Right renal pelvis (tissue), 4 donors: ENCODE measurements at places on chromosomes 6 and 20. TPM values are rescaled to one million over a fixed set of nuclear protein-coding genes. Genes with fewer than 3 reads are reported as not detected.
A peak's percentile ranks its signal among the peaks of the same experiment; 100 is the strongest.

DNA sequence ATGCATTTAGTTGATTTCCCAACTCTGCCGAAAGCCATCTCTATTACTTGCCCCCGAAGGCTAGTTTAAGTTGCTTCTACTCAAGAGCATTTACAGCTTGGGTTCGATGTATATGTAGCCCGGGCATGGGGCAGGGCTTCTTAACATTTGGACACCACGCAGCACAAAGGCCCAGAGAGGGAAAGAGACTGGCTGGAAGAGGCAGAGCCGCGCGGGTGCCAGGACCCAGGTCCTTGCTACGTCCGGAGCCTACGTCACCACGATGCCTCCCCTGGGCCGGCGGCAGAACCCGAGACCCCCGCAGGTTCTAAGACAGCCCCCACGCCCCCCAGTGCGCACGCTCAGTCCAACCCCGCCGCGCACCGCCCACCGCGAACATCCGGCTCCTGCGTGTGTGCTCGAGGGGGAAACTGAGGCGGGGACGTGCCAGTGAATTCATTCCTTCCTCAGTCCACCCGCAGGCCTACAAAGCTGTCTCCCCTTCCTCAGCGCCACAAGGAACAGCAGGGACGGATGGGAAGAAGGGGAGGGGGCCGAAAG, 367 bp upstream of the PCIF1 start:
- DNase-seq = no peak

DNA sequence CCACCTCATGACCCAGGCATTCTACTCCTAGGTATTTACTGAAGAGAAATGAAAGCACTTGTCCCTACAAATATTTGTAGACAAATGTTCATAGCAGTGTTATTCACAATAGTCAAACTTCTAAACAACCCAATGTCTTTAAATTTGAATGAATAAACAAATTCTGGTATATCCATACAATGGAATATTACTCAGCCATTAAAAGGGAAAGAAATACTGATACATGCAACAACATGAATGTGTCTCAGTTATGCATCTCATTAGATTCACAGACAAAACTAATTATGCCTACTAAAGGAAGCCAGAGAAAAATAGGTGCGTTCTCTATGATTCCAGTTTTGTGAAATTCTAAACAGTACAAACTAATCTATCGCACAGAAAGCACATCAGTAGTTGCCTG, 30.7 kb downstream of the MDFI start:
- no peak for DNase-seq

DNA sequence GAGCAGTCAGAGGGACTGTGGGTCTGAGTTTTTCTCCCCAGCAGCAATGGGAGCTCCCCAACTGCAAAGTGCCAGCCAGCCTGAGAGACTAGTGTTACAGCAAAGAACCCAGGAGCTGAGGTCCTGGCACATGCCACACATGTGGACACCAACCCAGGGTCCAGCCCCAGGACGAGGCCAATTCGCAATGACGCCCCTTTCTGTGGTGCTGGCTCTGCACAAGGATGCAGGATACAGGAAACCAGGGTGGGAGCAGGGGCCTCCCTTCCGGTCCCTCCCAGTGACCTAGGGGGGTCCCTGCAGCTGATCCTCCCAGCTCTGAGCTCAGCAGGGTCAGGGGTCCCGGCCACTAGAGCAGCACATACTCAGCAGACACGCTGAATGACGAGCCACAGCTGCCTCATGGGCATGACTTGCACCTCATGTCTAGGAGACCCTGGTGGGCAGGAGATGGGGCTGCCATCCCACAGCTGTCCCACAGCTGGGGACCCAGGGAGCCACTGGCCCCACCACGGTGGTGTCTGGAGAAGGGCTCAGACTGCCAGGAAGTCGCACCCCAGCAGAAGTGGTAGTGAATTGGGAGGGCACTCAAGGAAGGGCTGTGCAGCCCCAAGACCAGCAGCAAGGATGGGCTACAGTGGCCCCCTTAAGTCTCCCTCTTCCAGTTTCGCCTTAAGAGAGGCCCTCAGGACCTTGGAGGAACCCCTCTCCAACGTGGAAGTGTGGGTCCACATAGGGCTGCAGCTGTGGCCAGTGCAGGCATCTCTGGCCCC, 3.6 kb downstream of the ARFRP1 start:
- no peak for DNase-seq

DNA sequence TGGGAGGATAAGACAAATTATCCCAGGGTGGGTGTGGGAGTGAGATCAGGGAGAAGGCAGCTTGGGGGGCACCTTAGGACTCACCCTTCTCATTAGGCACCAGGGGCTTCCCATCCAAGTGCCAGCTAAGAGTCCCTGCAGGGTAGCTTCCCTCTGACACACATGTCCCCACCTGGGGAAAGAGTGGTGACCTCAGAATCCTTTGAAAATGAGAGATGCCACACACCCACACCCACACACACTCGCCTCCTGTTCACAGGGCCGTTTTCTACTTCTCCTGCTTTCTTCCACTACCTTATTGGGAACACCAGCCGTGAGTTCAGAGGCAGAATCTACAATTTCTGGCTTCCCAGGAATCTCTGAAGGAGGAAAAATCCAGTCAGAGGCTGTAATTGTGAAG, 1.0 kb downstream of the AGER start:
- no peak for DNase-seq

DNA sequence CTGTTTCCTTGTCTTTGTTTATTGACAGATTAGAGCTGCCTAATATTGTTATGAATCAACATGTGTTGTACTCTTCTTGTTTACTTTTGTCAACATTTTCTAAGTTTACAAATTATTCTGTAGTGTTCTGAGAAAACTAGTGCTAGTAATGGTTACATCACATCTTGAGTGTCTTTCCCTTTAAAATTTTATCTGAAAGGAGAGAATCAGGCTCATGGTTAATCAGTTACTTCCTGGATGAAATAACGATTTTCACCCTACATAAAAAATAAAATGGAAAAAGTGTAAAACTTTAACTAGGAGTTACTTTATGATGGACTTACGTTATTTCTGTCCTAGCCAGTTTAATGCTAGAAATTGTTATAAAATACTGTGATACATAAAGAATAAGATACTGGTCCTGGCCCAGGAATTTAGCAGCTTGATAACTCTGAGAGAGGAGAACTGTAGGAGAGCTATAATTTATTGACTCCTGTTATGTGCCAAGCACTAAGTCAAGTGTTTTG, 26.4 kb upstream of the BMP5 start:
- DNase-seq = no peak

- no peak for DNase-seq
Observed at GRCh38 chr6:106609699-106610098, 19.6 kb downstream of the RTN4IP1 start.

Gene ASIP
- not detected for polyA plus RNA-seq

Gene SLC32A1
- 1.4 TPM for polyA plus RNA-seq

DNA sequence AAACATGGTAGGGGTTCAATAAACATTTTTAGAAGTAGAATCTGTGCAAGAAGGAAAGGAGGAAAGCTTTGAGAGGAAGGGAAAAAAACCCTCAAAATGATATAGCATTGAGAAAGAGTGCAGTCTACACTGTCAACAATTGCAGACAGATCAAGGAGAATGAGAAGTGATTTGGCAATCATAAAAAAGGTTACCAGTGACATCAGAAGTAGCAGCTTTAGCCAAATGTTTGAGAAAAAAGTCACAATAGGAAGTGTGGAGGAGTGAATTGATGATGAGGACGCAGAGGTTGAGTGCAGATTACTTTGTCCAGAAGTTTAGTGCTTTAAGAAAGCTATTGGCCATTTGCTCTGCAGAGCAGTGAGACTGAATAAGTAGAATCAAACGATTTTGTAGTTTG, 155.0 kb downstream of the GJA1 start:
- no peak for DNase-seq

- DNase-seq = no peak
Observed at GRCh38 chr20:50335866-50336265, 145.2 kb downstream of the CEBPB start.

Gene ADGB
- 0.34 TPM for polyA plus RNA-seq

DNA sequence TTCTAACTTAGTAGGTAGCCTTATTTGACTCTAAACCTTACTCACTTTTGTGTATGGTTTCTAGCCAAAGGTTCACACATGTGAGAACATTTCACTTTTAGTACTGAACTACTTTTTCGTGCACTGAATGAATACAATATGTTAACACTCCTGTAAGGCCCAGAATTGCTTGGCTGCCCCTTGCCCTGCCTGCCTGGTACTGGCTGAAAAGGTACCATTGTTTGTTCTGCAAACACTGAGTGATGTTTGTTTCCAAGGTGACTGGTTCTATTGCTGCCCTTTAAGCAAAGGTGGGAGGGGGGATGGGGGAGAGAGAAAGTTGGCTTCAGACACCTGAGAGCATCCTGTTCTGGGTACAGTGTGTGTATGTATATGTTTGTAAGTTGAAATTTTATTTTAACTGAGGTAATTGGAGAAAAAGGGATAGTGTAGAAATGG, 31.2 kb downstream of the RREB1 start:
- DNase-seq = no peak

GRCh38 chr20:2396241-2396814, 15.6 kb downstream of the TGM6 start:
- no peak for DNase-seq

DNA sequence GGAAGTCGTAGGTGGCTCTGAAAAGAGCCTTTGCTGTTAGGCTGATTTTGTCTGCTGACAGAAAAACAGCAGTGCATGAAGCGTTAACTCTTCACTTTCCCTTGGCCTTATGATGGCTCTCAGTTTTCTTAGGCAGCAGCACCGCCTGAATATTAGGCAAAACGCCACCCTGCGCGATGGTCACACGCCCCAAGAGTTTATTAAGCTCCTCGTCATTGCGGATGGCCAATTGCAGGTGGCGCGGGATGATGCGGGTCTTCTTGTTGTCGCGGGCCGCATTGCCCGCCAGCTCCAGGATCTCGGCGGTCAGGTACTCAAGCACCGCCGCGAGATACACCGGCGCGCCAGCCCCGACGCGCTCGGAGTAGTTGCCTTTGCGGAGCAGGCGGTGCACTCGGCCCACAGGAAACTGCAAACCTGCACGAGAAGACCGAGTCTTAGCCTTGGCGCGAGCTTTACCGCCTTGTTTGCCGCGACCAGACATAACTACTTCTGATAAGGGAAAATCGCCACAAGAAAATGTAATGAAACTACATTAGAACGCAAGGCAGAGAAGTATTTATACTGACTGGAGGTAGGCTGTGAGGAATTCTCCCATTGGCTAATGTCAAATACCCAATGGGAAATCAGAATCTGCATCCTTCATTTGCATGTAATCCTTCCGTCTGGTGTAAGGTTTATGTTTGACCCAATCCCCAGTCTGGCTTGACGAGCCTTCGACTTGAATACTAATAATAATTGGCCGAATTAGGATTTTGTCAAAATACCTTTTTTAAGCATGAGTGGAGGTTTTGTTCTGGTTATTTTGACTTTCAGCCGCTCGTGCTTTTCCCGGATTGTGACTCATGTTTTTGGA, 53.9 kb upstream of the HFE start:
- peak; percentile 93 for DNase-seq

Gene RNF182
- 3.5 TPM for polyA plus RNA-seq

DNA sequence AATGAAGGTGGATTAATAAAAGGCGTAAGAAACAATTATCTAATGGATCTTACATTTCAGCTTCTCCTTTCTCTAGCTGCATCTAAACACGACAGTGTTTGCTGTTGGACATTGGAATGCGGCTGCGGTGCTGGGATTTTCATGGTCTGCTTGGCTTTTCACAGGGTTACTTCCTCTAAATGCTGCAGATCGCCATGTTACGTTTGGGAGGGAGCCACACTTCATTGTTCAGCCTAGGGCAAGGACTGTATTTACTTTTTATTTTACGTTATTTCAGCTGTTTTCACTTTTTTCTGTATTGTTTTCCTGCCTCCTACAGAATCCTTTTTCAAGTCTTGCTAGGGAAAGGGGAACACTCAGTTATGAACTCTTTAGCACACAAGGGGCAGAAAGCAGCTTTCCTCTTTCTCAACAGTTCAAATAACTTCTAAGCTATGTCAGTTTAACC, 97.9 kb upstream of the MTHFD1L start:
- no peak for DNase-seq

- DNase-seq = no peak
Observed at GRCh38 chr6:113082745-113083144, 735.6 kb downstream of the RFPL4B start.

- DNase-seq = no peak
Observed at GRCh38 chr6:45607798-45608197, 230.1 kb upstream of the SUPT3H start.

- no peak for DNase-seq
Observed at GRCh38 chr20:13934992-13935894, 55.2 kb downstream of the SEL1L2 start.

- DNase-seq = no peak
Observed at GRCh38 chr6:15444881-15445280, 199.0 kb downstream of the JARID2 start.

GRCh38 chr6:6328451-6328850, 8.0 kb upstream of the F13A1 start:
- DNase-seq = no peak

DNA sequence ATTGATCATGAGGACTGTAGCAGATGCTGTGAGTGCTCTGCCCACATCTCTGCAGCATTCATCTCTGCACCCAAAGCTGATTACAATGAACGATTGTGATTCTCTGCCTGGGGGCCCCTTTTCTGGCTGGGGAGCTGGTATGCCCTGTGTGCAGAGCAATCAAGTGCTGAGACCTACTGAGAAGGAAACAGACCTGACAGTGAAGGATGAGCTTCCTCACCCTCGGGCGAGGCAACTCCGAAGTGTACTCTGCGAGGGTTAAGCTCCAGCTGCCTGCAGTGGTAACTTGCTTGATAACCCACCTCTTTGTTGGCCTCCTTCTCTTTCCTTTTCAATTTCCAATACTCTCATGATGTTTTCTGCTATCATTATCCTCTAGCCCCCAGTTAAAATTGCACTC, 289.7 kb upstream of the RNF24 start:
- no peak for DNase-seq

Gene BPIFA1
- polyA plus RNA-seq = not detected

GRCh38 chr20:44862286-44862685, 23.2 kb upstream of the YWHAB start:
- DNase-seq = no peak

- no peak for DNase-seq
Observed at GRCh38 chr6:67768972-67769371, 866.1 kb upstream of the ADGRB3 start.
